GM19239 (cell line): ENCODE measurements at places on chromosomes 6 and 20.

DNA sequence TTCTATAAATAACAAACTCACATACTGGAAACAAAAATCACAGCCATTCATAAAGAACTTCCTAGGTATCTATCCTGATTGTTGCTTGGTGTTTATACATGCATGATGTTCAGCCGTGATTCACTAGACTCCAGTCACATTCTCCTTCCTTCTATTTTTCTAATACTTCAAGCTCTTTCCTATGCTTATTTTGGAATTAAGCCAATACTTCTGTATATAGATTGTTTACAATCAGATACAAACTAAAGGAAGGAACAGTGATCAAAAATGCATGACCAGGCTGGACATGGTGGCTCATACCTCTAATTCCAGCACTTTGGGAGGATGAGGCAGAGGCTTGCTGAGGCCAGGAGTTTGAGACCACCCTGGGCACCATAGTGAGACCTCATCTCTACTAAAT is 377.5 kb upstream of the IRAK1BP1 start:
- no peak for DNase-seq

DNA sequence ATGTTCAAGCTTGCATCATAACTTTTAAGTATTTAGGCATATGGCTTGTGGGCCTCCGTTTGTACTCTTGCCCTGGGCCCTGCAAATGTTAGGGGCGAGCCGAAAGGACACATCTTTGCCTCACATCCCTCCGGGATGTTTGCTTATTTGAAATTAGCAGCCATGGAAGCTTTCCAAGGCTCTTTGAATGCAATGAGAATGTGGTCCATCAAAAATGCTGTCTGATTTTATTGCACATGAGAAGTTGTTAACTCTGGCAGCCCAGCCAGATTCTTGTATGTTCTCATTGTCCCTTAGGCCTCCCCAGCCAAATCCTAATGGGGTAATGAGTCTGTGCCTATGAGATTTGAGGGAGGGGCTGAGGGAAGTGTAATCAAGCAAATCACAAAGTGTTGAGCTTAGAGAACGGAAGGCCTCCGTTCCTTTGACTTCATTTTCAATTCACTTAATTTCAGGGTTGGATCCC is 261.2 kb upstream of the MARCKS start:
- no peak for DNase-seq

GRCh38 chr6:70289299-70289698 is 13.6 kb downstream of the COL9A1 start:
- DNase-seq, result no peak

- DNase-seq, result no peak
These were observed 332.5 kb downstream of the TFAP2A start for GRCh38 chr6:10082385-10082784.

DNA sequence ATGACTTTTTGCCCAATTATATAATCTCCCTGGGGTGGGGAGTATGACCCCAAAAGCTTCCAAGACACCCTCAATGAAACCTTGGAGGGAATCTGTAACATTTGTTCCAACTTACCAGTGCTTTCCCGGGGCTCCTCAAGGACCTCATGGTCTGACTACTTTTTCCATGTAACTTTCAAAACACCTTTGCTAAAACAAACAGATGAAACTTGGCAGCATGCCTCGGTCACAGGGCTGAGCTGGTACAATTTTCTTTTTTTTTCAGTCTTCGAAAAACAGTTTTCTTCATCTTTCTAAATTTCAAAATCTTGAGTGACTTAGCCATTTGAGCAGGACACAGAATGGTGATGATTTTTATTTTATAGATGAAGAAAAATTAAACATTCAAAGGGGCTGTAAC is 241.2 kb downstream of the BMP7 start:
- no peak for DNase-seq
